Activated effector memory CD4-positive, alpha-beta T cell treated with Interleukin-2 at 50 U/mL for 16 hours (primary cell): ENCODE measurements at places on chromosomes 2 and 18.

DNA sequence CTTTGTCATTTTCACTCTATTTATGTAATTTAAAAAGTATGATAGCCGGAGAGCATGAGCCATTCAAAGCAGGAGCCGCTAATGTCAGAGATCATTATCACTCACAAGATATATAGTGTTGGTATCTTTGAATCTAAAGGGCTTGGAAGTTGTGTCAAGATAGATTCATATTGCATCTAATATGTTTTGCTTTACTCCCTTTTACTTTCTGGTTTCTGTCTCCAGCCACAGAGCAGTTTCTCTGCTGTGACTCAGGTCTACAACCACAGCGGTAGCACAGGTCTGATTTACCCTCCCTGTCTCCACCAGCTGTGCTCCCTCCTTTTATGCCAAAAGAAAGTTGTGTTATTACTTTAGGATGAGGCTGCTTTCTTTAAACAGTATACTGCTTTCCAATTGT is 424.0 kb downstream of the ARHGAP15 start:
- no peak for DNase-seq

GRCh38 chr2:8159966-8160603 is 521.8 kb upstream of the ID2 start:
- DNase-seq: no peak

GRCh38 chr2:223993634-223994232 is 36.5 kb downstream of the MRPL44 start:
- DNase-seq: peak; percentile 18

DNA sequence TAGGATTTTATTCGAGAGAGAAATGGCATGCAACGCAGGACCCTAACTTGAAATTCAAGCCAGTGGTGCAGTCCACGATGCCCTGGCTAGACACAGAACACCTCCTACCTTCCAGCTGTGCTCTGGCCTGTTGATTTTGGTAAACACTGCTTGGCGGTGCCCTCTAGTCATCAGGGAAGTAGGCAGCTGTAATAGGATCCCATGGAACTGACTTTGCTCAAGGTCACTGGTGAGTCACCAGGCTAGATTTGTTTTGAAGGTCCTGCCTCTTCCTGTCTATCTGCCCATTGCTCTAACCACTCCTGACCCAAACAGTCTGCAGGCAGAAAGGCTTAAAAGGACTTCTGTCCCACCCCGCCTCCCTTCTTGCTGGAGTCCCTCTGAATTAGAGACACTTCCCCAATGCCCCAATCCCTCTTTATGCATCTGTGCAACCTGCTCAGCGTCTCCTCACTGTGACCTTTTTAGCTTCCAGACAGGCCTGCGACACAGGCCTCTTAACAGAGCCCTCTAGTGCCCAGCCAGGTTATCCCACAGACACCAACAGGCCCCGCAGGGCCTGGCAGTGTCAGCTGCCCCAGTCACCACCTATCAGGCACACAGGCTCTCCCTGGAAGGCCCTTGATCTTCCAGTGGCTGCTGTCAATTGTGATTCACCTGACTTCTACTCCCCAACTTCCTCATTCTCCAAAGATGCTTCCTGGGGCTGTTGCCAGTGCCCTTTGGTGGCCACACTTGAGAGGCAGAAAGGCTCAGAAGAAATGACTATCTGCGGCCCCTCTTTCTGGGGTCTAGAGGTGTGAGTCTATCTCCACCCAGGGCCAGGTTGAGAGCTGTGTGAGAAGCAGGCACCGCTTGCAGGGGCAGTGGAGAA is 5.2 kb downstream of the TMEM127 start:
- no peak for DNase-seq

- no peak for DNase-seq
These were observed 166.1 kb downstream of the LAMA1 start for GRCh38 chr18:6951336-6952090.

DNA sequence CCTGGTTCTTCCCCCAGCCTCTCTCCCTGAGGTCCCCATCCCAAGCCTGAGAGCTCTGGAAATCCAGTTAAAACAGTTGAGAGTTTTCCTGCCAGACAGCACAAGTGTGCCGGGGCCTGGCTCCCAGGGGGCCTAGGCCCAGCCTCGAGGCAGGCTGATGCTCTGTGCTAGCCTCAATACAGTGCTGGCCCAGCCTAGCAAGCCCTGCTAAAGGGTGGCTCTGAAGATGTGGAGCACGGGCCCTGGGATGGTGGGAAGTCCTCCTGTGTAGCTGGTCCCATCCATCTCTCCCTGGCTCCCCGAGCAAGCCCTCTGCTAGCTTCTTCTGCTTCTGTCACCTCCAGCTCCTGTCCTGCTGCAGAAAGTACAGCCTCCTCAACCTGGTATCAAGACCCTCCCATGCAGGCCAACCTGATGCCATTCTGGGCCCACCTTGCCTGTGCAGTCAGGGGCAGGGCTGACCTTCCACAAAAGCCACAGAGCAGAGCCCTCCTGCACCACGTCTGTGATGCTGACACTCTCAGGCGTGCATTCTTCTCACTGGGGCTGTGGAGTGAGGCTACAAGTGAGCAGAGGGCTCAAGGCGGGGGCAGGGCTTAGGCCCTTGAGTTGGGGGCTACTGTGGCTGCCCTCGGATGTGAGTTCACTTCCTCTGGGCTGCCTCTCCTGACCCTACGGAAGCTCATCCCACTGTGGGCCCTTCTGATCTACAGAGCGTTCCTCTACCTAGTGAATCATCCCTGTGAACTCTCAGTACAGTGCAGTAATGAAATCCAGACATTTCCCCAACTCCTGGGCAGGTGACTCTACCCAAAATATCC is 60.1 kb upstream of the LAPTM4A start:
- no peak for DNase-seq
